ENCODE measurements at places on chromosomes 13 and 19.

GRCh38 chr19:46928951-46929350 is 68.2 kb downstream of the ARHGAP35 start:
- DNase-seq, result no peak

- no peak for DNase-seq
These were observed 25.6 kb upstream of the ADGRE1 start for GRCh38 chr19:6861683-6862286.

- DNase-seq, result no peak
These were observed 20.9 kb downstream of the TECR start for GRCh38 chr19:14550201-14550754.

DNA sequence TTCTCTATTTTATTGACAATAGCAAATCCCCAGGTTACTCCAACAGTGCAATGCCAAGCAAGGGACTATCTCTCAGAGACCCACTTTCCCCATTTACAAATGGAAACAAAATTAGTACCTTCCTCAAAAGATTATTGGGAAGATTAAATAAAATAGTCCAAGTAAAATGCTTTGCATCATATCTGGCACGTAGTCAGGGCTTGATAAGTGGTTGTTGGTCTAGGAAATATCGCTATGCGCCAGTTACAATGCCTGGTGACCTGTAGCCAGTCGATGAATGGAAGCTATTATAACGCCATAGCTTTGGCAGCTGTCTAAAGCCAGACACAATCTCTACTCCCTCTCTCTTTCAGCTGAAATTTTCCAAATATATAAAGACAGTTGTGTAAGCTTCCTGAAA is 220.3 kb downstream of the RAP2A start:
- no peak for DNase-seq

GRCh38 chr13:46554951-46555350 is 2.0 kb downstream of the LRCH1 start:
- no peak for DNase-seq

GRCh38 chr13:85312071-85312470 is 487.1 kb downstream of the SLITRK6 start:
- no peak for DNase-seq

DNA sequence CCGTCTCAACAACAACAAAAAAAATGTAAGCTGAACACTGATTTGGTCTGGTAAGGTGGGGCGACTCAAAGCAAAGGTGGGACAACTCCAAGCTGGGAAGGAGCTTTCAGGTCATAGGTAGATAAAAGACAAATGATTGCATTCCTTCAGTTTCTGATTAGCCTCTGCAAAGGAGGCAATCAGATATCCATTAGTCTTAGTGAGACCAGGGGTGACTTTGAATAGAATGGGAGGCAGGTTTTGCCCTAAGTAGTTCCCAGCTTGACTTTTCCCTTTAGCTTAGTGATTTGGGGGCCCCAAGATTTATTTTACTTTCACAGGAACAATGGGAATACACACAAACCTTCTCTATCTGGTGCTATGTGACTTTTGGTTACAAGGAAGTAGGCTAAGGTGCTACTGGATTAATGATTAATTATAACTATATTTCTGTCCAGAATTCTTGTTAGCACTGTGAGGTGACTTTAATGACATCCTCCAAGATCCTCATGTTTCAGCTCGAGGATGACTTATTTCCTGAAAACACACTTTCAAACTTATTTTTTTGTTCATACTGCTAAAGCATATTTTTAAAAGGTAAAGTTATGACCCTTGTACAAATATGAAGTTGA is 10.6 kb upstream of the MTRF1 start:
- DNase-seq, result no peak

GRCh38 chr13:111204438-111205177 is 89.5 kb downstream of the ARHGEF7 start:
- DNase-seq, result no peak

DNA sequence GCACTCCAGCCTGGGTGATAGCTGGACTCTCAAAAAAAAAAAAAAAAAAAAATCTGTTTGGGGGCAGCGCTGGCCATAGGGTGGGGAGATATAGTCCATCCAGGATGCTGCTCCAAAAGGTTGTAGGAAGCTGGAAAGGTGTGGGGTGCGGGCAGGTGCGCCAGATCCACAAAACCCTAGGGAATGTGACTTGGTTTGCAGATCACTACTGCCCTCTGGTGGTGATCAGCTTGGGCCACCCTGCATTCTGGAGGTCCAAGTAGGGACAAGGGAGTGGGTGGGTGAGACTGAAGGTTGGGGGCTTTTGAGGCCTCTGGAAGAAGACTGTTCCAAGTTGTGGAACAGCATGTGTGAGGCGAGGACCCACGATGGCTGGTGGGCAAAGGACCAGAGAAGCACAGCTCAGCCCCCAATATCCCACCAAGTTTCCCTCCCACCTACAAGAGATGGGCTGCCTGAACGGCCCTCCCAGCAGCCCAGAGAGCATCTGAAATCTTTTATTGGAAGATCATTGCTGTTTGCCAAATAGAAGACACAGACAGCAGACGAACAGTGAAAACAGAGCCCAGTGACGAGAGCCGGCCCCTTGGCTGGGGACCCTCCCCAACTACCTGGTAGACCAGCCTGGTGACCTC is 10.4 kb upstream of the TYK2 start:
- DNase-seq, result peak; percentile 47

GRCh38 chr19:46351241-46352041 is 4.6 kb downstream of the PPP5C start:
- DNase-seq, result no peak

DNA sequence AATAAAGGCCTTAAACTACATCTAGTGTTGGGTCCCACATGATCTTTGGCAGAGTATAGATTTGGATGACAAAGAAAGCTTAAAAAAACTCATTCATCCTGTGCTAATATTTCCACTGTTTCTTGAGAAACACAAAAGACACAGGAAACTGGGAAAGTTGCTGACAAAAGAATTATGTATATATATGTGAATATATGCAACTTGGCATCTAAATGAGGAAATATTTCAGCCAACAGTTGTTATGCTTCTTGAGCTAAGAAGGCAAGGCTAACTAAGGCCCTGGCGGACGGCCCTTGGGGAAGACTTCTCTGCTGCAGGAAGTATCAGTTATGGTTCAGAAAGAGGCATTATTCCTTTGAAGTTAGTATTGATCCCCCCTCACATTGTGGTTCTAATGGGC is 491.8 kb downstream of the DIAPH3 start:
- no peak for DNase-seq

GRCh38 chr13:24745861-24746617 is 17.9 kb upstream of the RNF17 start:
- no peak for DNase-seq

- DNase-seq, result no peak
These were observed 170.1 kb downstream of the OLFM4 start for GRCh38 chr13:53198736-53199135.

DNA sequence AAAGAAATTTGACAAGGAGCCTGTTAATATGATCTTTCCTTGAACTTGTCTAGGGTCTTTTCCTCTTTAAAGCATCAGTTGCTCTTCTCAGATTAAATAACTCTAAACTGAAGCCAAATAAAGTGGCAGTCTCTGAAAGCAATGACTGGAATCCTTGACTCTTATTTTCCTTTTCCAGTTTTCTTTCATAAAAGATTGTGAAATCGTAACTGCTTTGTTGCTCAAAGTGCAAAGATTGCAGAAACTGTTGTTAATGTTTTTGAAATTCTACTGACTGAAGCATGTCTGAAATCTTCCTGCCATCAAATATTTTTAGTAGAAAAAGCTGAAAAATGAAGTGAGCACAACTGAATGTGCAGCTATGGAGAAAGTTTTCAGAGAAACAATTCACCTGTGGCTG is 1.9 kb downstream of the NHLRC3 start:
- DNase-seq, result no peak

GRCh38 chr13:29254626-29255370 is 340.7 kb downstream of the SLC7A1 start:
- DNase-seq, result no peak

DNA sequence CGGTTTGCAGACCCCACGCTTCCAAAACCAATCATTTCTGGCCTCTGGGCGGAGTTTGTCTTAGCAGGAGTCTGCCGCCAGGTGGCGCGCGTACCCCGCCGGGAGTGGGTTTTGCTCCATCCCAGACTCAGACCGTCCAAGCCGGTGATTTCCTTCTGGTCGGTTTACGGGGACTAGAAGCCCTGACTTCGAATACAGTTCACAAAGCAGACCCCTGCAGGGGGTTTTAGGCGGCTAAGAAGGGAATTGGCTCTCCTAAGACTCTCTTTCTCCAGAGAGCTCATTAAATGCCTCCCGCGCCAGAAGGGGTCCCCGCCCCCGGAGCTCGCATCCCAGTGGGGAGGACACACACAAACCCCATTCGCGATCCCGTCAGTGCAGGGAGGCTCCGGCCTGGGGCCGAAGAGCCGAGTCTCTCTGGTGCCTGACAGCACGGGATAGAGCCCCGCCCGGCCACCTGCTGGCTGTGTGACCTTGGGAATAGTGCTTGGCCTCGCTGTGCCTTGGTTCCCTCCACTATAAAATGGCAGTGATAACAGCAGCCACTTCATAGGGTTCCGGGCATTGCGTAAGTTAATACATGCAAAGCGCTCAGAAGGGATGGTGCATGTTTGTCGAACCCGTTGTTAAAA is 8.6 kb upstream of the NUP62 start:
- DNase-seq, result peak; percentile 49

- DNase-seq, result no peak
These were observed 8.4 kb downstream of the KANK3 start for GRCh38 chr19:8334458-8335342.

DNA sequence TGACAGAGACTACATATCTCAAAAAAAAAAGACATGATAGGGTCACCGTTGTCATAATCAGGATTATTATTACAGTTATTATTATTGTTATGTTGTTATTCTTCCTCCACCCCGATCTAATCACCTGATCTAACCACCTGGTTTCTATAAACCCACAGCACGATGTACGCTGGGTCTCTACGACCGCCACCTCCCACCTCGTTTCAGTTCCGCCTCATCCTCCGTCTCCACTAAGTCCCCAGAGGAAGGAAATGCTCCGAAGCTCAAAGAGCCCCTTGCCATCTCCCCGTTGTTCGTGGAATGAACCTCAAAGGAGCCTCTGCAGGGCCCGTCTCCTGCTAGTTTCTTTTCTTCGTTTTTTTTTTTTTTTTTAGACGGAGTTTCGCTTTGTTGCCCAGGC is 15.9 kb upstream of the MEIS3 start:
- DNase-seq, result no peak

GRCh38 chr13:74325106-74325505 is 190.9 kb upstream of the KLF12 start:
- DNase-seq, result no peak
